ENCODE measurements at places on chromosomes 1 and 21.

- DNase-seq, result no peak
These were observed 125.4 kb downstream of the PTPRU start for GRCh38 chr1:29361686-29362085.

DNA sequence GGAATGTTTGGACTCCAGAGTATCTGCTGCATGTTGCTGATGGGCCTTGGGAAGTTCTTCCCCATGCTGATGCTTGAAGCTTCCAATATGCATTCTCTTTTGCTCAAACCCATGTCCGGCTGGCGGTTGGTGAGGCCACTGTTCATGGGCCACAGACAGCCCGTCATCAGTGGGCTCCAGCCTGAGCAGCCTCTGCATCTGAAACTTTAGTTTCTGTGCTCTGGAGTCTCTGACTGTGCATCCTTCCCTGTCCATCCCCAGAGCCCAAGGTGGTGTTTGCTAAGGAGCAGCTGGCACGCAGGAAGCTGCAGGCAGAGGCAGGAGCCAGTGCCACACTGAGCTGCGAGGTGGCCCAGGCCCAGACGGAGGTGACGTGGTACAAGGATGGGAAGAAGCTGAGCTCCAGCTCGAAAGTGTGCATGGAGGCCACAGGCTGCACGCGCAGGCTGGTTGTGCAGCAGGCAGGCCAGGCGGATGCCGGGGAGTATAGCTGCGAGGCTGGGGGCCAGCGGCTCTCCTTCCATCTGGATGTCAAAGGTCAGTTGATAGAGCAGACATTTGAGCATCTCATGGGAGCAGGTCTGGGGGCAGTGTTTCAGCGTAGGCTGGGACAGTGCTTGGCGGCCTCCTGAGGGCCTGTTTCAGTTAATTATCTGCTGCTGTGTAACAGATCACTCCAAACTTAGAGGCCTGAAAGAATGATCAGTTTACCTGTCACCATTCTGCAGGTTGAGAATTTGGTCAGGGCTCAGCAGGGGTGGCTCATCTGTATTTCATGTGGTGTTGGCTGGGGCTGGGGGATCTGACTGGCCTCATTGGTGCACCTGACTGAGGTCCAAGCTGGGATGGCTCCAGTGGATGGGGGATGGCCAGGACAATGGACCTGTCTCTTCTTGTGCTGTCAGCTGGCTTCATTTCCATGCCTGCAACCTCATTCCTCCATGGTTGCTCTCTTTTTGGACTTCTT is 16.6 kb downstream of the OBSCN start:
- no peak for DNase-seq

DNA sequence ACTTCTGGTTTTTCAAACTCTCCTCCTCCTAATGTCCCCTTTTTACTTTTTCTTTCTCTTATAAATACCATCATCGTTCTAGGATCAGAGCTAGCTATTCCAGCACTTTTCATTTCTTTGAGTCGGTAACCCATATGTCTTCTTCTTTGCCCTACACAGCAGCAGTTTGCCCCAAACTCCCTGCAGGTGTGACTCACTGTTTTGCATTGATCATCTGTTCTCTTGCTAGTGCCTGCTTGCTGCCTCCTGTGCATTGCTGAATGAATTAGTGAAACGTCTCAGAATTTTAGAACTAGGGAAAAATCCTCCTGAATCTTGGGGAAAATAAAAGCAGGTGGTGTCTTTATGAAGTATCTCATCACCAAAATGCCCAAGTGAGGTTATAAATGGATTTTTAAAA is 21.7 kb downstream of the KCNK2 start:
- peak; percentile 8 for DNase-seq

- peak; percentile 29 for DNase-seq
These were observed 33.9 kb upstream of the PUM1 start for GRCh38 chr1:31099293-31100032.

DNA sequence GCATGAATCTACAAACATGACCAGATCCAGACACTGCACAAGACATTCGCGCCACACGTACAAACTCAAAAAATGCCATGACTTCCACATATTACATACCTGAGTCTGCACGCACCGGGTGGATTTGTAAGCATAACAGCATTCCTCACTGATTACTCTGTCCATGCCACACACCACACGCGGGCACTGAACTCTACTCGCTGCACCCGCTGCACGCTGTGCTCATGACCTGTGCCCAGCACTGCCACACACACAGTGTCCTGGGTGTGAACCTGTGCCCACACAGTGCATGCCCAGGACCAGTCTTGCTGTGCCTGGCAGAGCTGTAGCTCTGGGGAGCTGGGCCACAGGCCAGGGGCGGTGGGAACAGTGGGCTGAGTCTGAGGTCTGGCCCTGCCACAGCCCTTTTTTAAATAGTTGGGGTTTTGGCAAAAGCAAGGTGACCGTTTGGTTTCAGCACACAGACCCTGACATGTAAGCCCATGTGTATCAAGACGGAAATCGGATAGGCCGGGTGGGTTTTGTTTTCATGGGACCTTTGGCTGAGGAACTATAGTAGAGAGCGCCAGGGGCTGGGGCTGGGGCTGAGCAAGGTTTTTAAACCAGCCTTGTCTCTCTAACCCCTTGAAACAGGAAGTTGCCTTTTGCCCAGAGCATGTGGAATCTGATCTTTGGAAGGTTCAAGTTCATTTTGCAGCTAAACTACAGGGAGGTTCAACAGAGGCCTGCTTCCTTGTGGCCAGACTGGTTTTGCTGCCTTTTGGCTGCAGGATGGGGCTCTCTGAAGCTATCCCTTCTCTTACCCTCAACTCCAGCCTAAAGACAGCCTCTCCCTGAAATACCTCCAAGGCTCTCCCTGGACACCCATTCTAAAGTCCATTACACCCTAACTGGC is 12.3 kb upstream of the GOLT1A start:
- DNase-seq, result no peak

DNA sequence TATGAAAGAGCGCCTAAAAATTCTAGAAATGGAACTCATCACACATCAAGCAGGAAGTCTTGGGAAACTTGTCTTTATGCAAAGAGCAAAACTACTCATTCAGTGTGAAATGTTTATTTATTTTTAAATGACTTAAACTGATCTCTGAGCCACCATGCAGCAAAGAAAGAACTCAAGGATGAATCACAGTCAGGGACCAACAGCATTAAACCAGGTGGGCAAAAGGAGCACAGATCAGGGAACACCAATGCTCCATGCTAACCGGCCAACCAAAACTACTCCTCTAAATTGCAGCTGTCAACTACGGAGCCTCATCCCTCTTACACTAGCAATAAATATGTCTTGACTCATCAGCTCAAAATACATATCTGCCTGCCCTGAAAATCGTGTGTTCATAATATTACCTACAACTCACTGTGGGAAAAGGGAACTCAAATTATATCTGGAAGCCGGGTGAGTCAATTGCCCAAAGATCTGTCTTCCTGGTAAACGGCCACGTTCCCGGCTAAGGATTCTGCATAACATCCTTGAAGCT is 129.2 kb downstream of the PTPN14 start:
- no peak for DNase-seq

GRCh38 chr1:217115404-217116380 is 392.5 kb upstream of the ESRRG start:
- no peak for DNase-seq

GRCh38 chr1:113210248-113210647 is 137.2 kb downstream of the LRIG2 start:
- no peak for DNase-seq

- DNase-seq, result no peak
These were observed 39.4 kb upstream of the C1orf174 start for GRCh38 chr1:3939242-3940080.

DNA sequence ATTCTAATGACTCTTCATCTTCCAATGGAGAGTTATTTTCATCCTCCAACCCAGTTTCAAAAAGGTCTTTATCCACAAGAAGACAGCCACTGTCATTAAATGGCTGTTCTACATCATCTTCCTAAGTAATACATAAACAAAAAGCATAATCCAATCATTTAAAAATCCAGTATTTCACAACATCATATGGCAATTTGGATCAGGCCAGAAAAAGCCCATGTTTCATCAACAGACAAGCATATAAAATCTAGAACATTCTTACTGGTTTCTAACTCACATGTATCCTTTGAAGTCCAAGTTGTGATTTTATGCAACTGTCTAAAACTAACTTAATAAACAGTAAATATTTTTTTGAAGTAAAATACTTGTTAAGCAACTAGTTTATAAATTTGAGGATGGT is 6.6 kb downstream of the CLSPN start:
- DNase-seq, result no peak

- no peak for DNase-seq
These were observed 27.3 kb downstream of the VANGL2 start for GRCh38 chr1:160427625-160428024.

DNA sequence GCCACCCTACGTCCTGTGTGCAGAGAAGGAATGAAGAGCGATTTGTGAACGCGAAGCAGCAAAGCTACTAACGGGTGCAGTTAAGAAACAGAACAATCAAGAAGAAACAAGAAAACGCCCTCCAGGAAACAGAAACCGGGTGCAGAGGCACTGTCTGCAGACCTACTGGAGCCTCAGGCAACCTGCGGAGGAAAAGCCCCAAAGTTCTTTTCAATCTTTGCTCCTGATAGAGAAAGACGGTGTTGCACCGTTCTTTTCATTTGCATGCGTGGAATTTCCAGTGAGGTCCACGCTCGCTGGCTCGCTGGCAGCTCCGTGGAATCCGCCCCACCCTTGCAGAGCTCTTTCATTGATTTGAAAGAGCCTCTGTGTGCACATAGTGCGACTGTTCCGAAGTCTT is 37.0 kb upstream of the PDE9A start:
- no peak for DNase-seq

- DNase-seq, result no peak
These were observed 8.1 kb downstream of the POFUT2 start for GRCh38 chr21:45279446-45280177.

- no peak for DNase-seq
These were observed 34.6 kb upstream of the PDPN start for GRCh38 chr1:13549021-13549420.

Data from ACHN (cell line).